Muscle of leg (tissue), 16 donors: ENCODE measurements at places on chromosomes 1 and 21. TPM values are rescaled to one million over a fixed set of nuclear protein-coding genes. Genes with fewer than 3 reads are reported as not detected.

The KRTAP26-1 gene
- total RNA-seq = not detected

The MAP3K7CL gene
- total RNA-seq = 53.5 TPM

The BARHL2 gene
- total RNA-seq = not detected

The MCOLN2 gene
- total RNA-seq = 0.18 TPM

The LRP8 gene
- 3.4 TPM for total RNA-seq

The FOXO6 gene
- total RNA-seq = 3.5 TPM

The S100A8 gene
- 6.6 TPM for total RNA-seq

The CD247 gene
- total RNA-seq = 0.31 TPM

The RSPH1 gene
- total RNA-seq = 0.04 TPM

DNA sequence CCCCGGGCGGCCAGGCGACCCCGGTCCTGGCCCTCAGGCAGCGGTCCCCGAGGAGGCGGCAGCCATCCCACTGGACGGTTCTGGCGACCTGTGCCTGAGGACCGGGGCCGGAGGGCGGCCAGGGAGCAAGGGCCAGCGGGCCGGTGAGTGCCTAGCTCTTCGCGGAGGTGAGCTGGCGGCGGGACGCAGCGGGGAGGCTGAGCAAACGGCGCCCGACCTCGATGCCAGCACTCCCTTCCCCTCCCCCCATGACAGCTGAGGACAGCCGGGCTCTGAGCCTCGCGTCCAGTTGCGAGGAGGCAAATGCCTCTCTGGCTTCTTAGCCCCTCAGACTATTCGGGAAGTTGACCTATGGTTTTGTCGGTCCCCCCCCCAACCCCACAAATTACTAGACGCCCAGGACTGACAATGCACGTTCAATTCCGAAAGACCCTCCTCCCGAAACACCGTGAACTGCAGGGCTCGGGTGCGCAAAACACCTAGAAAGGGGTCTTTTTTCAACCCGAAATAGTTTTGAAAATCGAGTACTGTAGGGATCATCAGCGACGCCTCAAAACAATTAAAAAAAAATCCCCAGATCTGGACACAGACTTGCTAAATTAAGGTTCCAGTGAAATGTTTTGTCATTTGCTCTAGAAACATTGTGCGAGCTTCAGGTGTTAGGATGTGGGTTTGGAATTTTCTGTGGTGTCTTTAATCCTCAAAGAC lies 8.3 kb downstream of the CDKN2C start:
- H3K27ac ChIP-seq = no peak overlapping the region
- H3K36me3 ChIP-seq = no peaks in the 10 kb centered on the region
- peak overlapping the region; percentile 53 for H3K4me3 ChIP-seq

DNA sequence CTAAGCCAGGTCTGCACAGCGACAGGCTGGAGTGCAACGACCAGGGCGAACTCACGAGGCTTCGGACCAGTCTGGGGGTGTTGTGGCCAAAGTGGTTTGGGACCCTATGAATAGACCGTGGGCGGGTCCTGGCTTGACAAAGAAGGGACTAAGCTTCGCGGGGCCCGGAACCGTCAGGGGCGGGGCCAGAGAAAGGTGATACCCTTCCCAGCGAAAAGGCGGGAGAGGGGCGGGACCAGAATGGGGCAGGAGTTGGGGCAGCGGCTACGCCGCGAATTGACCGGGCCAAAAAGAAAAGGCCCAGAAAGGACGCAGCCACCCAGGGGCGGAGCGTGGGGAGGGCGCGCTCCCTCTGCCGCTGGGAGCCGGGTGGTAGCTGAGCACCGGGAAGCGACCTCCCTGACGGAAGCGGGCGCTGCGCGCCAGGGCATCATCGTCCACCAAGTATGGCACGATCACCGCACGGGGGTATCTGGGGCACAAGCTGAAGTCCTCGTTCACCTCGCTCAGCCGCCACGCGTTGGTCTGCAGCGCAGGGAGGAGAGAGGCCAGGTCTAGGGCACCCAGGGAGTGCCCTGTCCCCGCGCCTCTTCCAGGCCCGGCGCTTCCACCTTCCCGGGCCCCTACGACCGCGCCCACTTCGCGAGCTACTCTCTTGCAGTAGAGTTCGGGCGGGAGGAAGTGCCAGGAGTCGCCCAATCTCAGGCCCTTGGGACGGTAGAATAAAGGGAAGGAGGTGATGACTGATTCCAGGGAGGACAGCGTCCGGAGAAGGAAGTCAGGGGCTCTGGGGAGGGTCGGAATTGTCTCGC lies 6.7 kb upstream of the FAM167B start:
- peaks cover 8% of the 10 kb centered on the region for H3K36me3 ChIP-seq
- peak; percentile 77 for DNase-seq

DNA sequence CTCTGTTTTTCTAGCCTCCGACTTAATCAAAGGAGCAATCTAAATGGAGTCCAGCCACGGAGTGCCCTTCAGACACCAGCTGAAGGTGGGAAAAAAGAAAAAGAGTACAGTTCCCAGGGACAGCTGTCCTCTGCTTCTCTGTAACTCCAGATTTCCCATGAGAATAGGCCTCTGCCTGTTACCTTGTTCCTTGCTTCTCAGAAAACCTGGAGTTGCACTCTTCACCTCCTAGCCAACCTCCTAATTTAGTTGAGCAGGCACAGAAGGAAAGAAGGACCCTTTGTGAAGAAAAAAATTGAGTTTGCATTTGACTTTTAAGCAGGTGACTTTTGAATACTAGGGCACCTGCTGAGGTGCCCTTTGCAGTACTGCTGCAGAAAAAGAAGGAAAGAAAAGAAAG lies 8.3 kb downstream of the BARHL2 start:
- DNase-seq = no peak
- H3K4me3 ChIP-seq = no peak overlapping the region
- H3K27me3 ChIP-seq = peaks cover 89% of the 10 kb centered on the region
- no peaks in the 10 kb centered on the region for H3K36me3 ChIP-seq
- H3K4me1 ChIP-seq = peaks cover 13% of the 10 kb centered on the region
- no peak overlapping the region for H3K27ac ChIP-seq

DNA sequence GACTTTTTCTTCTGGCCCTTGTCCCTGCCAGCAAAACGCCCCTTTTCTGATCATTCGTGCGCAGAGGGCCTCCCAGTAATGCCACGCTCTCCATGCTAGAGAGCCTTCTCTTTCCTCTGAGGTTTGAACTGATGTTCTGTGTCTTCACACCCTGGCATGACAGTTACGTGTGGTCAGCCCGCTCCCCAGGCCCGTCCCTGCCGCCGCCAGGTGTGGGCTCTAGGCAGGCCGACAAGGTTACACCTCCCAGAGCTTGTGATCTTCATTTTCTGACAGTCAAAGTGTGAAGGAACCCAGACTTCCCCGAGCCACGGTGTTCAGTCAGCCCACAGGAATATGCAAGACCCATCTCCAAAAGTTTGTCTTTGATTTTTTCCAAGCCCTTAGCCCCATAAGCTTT lies 265.6 kb downstream of the TM2D1 start:
- no peak overlapping the region for H3K4me3 ChIP-seq
- no peaks in the 10 kb centered on the region for H3K4me1 ChIP-seq
- H3K36me3 ChIP-seq = peaks cover 22% of the 10 kb centered on the region

DNA sequence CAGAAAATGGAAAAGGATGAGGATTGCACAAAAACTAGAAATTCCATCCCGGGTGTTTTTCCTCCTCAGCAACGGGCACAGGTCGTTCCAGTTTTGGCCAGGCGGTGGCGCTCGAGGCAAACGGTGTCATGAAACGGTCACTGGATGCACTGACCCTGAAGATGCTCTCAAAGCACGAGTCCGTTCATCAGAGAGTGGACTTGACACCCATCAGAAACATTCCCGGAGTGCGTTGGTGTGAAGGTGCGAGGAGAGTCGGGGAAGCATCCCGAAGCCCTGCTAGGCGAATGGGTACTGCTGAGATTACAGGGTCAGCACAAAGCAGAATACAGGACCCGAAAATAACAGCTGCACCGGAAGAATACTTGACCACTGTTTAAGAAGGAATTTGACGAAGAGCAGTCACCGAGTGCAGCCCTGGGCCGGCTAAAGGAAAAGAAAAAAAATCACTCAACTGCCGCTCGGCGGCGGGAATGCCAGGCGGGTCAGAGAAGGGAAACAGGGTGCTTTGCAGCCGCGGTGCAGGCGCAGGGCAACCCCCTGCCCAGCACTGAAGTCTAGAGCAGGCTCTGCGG lies 71.7 kb upstream of the ETS2 start:
- peaks cover 4% of the 10 kb centered on the region for H3K4me1 ChIP-seq
- peaks cover 2% of the 10 kb centered on the region for H3K27me3 ChIP-seq
- DNase-seq = peak; percentile 89
- peak overlapping the region; percentile 62 for H3K27ac ChIP-seq

DNA sequence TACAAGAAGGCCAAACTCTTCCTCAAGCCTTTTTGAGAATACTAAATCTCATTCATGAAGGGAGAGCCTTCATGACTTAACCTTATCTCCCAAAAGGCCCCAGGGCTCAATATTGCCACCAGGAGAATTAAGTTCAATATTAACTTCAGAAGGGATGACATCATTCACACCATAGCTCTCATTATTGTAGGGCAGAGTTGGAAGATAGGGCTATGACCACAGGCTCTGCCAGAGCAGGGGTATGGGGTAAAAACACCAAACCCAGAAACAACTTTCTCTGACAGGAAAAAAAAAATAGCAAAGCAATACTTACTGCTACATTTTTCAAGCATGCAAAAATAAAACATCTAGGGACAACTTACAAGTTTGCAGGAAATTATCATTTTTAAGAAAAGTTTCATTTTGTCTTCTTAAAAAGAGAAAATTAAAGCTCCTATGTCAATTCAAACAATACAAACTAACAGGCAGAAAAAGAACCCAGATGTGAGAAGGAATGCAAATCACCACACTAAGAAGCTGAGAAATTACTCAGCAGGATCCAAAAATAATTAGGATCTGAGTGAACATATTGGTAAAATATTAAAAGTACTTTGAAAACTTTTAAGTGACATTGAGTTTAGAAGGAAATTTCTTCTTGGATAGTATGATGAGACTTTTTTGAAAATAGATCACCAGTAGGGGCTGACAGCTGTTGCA lies 1156.5 kb downstream of the NCAM2 start:
- no peaks in the 10 kb centered on the region for H3K4me1 ChIP-seq
- no peaks in the 10 kb centered on the region for H3K36me3 ChIP-seq
- no peak overlapping the region for H3K4me3 ChIP-seq

- H3K4me3 ChIP-seq = no peak overlapping the region
- no peaks in the 10 kb centered on the region for H3K36me3 ChIP-seq
- H3K27ac ChIP-seq = no peak overlapping the region
- no peak for DNase-seq
Measured at GRCh38 chr1:113808450-113809195, 3.7 kb downstream of the RSBN1 start.

DNA sequence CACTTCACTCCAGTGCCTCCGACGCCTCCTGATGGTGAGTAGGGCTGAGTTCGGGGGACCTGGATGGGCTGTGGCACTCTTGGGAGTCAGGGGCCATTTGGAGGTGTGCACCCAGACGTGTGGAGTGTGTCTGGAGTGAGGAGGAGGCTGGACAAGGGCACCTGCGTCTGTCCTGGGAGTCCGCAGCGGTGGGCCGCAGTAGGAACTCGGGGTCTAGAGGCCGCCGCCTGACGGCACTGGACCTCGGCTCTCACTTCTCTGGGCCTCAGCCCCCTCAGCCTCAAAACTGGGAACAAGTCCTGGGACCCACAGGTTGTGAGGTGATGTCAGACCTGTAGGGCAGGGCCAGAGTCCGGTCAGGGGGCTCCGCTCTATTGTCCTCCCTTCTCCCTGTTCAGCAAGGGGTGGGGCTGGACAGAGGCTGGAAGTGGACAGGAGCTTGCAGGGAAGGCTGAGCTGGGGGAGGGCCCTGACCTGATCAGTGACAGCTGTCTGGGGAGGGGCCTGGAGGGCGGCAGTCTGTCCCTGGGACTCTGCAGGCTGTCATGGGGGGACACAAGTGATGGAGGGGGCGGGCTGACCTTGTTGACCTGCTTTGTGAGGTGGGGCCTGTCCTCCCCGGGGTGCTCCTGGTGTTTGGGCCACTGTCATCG lies 15.5 kb downstream of the AGRN start:
- no peak overlapping the region for H3K4me3 ChIP-seq
- DNase-seq = no peak
- no peak overlapping the region for H3K27ac ChIP-seq
- peaks cover 59% of the 10 kb centered on the region for H3K27me3 ChIP-seq
- H3K36me3 ChIP-seq = peaks cover 4% of the 10 kb centered on the region

GRCh38 chr1:81695741-81696140 lies 105.0 kb upstream of the ADGRL2 start:
- no peaks in the 10 kb centered on the region for H3K36me3 ChIP-seq
- no peak overlapping the region for H3K4me3 ChIP-seq
- H3K4me1 ChIP-seq = no peaks in the 10 kb centered on the region
- H3K27me3 ChIP-seq = no peaks in the 10 kb centered on the region

GRCh38 chr21:45611939-45612664 lies 31.4 kb upstream of the PCBP3 start:
- no peak overlapping the region for H3K27ac ChIP-seq
- no peak overlapping the region for H3K4me3 ChIP-seq
- H3K27me3 ChIP-seq = peaks cover 66% of the 10 kb centered on the region
- peak; percentile 64 for DNase-seq
- H3K36me3 ChIP-seq = no peaks in the 10 kb centered on the region

DNA sequence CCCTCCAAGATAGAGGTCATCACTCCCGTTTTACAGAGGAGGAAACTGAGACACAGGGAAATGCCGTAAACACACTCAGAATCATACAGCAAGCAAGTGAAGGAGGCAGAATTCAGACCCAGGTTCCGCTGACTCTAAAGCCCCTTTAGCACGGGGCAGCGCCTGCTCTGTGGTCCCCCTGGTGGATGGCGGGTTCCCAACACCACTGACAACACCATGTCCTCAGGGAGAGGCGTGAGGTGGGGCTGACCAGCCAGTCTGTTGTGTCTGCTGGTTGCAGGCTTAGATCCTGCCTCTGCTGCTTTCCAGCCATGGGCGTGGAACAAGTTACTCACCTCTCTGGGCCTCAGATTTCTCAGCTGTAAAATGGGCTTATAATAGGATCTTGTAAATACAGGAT lies 617.3 kb downstream of the MATN1 start:
- no peak overlapping the region for H3K27ac ChIP-seq
- peak; percentile 23 for DNase-seq
- no peaks in the 10 kb centered on the region for H3K4me1 ChIP-seq
- H3K4me3 ChIP-seq = no peak overlapping the region
- H3K36me3 ChIP-seq = no peaks in the 10 kb centered on the region
- H3K27me3 ChIP-seq = peaks cover 39% of the 10 kb centered on the region

GRCh38 chr1:94130851-94131595 lies 10.1 kb upstream of the ABCA4 start:
- no peak overlapping the region for H3K4me3 ChIP-seq
- no peak for DNase-seq
- no peak overlapping the region for H3K27ac ChIP-seq
- peaks cover 2% of the 10 kb centered on the region for H3K4me1 ChIP-seq
- no peaks in the 10 kb centered on the region for H3K27me3 ChIP-seq
- no peaks in the 10 kb centered on the region for H3K36me3 ChIP-seq

DNA sequence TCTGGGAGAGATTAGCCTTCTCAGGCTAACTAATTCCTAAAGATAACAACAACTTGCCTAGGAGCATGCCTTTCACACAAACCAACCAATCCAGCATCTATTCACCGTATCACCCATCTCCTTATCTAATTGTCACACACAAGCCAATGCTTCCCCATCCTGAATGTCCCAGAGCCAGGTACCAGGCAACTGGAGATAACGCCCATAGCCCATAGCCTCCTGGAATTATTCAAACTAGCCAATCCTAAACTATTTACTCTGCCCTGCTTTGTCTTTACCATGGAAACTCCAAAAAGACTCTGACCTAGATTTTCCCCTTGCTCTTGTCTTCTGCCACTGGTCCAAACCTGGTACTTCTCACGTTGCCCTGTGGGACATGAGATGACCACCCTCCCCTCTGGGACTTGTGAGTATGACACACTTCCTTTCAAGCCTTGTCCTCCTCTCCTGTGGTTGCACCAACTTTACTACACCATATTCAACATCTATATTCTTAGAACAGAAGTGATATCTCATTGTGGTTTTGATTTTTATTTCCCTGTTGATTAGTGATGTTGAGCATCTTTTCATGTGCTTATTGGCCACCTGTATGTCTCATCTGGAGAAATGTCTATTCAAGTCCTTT lies 8.8 kb upstream of the ATG4C start:
- no peak for DNase-seq
- no peaks in the 10 kb centered on the region for H3K36me3 ChIP-seq
- no peaks in the 10 kb centered on the region for H3K27me3 ChIP-seq
- H3K4me3 ChIP-seq = no peak overlapping the region
- no peak overlapping the region for H3K27ac ChIP-seq
- H3K4me1 ChIP-seq = no peaks in the 10 kb centered on the region
